Naive thymus-derived CD8-positive, alpha-beta T cell (primary cell): ENCODE measurements at places on chromosomes 2 and 18.

DNA sequence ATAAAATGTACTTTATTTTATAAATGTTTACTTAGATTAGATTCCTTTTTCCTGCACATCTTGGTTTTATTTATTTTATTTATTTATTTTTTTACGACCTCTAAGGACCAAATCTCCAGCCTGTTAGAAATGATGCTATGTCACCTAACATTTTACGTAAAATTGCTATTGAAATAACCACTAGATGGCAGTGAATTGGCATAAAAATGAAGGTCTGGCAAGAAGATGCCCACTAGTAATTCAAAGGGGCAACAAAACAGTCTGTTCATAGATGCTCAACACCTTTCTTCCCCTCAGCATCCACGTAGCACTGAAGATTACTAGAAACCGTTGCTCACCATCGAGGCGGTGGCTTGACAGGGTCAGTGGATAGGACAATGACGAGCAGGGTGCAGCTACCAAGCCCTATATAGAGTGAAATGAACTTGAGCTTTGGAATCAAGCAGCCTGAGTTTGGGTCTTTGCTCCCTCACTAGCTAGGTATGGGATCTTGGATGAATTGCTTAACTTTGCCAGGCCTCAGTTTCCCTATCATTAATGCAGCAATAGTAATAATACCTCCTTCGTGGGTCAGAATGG is 128.7 kb upstream of the L3MBTL4 start:
- no peak for DNase-seq

DNA sequence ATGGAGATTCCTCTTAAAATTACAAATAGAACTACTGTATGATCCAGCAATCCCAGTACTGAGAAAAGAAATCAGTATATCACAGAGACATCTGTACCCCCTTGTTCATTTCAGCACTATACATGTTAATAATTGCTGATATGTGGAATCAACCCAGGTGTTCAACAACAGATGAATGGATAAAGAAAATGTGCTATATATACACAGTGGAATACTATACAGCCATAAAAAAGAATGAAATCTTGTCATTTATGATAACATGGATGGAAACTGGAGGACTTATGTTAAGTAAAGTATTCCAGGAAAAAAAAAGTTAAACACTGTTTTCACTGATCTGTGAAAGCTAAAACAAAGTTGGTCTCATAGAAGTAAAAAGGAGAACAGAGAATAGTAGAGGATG is 124.7 kb downstream of the TAF4B start:
- no peak for DNase-seq

DNA sequence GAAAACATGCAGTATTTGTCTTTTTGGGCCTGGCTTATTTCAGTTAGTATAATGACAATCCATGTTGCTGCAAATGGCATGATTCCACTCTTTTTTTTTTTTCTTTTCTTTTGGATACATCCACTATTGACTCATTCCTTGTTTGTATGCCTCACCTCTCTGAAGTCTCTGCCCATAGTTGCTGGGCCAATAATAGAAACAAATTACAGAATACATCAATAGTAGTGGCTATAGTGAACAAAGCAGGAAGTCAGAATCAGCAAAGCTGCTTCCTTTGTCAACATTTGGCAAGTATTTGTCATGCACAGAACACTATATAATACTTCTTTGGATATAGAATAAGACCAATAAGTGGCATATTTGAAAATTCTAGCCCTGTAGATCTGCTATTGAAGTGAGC is 609.7 kb downstream of the STK39 start:
- DNase-seq = no peak

- DNase-seq = no peak
Observed at GRCh38 chr2:109427661-109428091, 186.1 kb downstream of the SEPTIN10 start.

GRCh38 chr2:159653962-159654361 is 37.6 kb upstream of the BAZ2B start:
- DNase-seq = no peak

DNA sequence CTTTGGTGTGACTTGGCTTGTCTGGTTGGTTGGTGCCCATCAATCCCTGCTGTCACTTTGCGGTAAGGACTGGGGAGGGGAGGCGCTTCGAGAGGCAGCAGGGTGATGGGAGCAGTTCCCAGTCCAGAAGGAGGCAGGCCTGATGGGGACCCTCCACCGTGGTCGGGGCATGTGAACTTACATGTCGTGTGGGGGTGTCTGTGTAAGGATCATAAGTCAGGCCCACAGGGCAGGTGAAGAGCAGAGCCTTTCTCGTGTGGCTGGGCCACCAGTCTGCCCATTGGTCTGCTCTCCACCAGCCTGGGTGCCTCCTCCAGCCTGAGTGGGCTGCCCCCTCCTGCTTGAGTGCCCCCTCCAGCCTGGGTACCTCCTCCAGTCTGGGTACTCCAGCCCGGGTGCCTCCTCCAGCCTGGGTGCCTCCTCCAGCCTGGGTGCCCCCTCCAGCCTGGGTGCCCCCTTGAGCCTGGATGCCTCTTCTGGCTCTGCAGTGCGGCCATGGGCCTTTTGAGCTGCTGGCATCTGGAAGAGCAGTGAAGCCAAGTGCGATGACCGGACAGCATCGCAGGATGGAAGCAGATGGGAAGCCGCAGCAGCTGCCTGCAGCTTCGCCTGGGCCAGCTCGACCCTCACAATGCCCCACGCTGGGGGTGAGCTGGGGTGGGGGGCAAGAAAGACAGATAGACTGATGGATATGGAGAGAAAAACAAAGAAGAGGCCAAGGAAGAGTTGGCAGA is 25.0 kb downstream of the ATOH8 start:
- no peak for DNase-seq

DNA sequence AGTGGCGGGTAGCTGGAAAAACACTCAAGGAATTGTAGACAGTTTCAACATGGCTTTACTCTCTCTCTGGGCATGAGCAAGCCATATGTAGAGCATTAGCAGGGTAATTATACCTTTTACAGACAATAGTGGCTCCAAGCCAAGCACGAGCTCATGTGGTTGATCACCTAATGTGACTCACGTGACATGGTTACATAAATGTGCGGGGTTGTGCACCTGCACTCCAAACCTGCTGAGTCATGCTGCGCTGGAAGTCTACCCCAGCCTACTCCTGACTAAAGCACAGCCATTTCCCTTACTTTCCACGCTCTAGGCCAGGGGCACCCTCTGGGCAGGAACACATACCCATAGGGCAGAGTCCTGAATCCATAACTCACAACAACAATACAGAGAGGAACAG is 232.8 kb downstream of the MBD5 start:
- DNase-seq = peak; percentile 54

GRCh38 chr2:216235462-216235861 is 126.3 kb downstream of the XRCC5 start:
- DNase-seq = no peak

GRCh38 chr2:134713176-134713575 is 5.6 kb downstream of the TMEM163 start:
- DNase-seq = no peak

GRCh38 chr2:127359520-127359919 is 28.3 kb downstream of the MAP3K2 start:
- no peak for DNase-seq

DNA sequence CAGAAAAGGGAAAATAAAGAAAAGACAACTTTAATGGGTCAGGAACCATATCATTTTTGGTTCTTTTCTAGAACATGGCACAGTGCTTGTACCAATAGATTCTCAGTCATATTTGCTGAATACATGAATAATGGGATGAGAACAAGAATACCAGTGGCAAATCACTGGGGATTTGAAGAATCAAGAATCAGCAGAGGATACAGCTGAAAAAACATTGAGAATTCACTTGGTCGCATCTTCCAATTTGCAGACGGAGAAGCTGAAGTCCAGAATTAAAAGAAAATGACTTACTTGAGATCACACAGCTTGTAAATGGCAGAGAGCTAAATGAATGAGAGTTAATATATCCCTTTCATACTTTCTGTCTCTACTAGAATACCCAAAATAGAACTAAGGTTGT is 362.2 kb downstream of the RAD51AP2 start:
- DNase-seq = no peak

DNA sequence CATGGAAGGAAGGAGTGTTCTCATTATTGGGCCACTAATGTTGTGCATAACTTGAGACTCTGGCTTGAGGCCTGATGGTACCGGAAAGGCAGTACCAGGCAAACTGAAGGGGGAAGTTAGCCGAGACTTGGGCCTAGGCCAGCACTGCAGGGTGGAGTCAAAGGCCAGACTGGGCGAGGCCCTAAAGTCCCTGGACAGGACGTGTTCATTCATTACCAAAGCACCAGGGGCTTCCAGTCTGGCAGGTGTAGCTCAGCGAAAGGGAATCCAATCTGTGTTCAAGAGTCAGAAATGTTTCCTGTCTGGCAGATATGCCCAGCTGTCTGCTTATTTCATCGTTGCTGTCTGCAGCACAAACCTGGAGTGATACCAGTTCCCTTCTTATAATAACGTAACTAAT is 4.7 kb upstream of the ITSN2 start:
- no peak for DNase-seq

GRCh38 chr2:161586517-161587167 is 37.6 kb upstream of the SLC4A10 start:
- DNase-seq = peak; percentile 28

DNA sequence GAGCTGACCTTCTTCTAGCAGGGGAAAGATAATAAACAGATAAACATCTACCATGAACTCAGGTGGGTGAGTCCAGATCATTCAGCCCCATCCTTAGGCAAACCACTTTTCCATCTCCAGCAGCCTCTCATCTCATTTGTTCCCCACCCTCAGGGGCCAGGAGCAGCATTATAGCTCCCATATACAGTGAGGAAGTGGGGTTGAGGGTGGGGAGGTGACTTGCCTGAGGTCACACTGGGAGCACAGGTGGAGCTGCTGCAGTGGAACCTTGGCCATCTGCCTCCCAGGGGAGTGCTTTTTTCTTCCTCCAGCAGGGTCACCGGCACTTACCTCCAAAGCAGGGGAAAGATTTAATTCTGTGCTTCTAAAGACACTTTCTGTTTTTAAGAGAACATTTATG is 212.5 kb upstream of the SMAD2 start:
- DNase-seq = no peak

DNA sequence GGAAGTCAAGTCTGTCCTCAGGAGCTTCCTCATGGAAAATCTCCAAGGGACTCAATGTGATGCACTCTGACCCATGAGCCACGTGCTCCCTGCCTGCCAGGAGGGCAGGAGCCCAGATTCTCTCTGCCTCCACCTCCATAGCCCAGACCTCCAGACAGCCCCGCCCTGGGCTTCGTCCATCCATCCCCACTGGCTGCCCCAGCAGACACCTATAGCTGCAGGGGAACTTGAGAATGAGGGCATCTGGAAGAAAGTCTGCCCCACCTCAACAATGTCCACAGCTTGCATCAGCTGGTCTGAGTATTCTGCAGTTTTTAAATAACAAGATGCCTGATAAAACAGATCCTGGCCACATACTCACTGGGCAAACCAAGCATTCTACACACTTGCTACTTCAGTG is 418.8 kb upstream of the SMIM21 start:
- no peak for DNase-seq

DNA sequence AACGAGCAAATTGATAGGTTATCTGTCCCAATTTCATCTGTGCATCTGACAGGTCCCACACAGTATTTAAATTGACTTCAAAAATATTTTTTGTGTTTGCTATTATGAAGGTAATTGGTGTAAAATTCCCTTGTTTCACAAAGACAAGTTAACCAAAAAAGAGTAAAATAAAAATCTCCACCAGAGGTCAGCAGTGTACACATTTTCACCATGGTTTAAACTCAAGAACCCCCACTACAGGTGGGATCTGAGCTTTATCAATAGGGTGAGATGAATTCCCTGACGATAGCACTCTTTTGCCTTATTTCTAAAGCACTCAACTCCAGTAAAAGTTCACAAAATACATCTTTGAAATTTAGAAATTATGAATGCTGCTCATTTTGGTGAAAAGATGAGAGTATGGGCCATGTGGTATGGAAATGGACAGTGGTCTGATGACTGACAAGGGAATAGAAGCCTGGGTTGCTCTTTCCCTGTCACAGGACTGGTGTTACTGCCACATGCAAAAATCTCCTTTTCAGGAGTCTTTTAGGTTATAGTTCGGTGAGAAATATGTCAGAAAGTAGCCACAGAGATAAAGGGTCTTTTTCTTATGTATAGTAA is 68.0 kb downstream of the SERPINB8 start:
- DNase-seq = peak; percentile 16

DNA sequence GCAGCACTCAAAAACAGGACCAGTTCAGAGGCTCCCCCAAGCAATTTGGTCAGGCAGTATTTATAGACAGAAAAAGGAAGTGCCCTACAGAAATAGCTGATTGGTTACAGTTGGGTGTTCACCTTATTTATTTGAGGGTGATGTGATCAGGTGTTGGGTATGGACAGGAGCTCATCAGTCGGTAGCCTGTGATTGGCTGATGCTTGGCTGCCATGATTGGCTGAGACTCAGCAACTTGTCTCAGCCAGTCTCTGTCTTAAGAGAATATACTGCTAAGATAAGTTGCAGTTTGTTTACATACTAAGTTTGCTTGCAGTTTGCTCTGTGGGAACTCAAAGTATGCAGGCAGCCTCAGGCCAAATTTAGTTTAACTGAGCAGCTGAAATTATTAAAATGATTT is 9.4 kb downstream of the ABCG8 start:
- no peak for DNase-seq

- no peak for DNase-seq
Observed at GRCh38 chr2:156383798-156384197, 51.3 kb upstream of the NR4A2 start.

- DNase-seq = peak; percentile 74
Observed at GRCh38 chr2:226799211-226799975, at the start of gene IRS1. Gene IRS1 (minus strand): TSS chr2:226799820. CDS start chr2:226798738, 1,082 bp downstream.

DNA sequence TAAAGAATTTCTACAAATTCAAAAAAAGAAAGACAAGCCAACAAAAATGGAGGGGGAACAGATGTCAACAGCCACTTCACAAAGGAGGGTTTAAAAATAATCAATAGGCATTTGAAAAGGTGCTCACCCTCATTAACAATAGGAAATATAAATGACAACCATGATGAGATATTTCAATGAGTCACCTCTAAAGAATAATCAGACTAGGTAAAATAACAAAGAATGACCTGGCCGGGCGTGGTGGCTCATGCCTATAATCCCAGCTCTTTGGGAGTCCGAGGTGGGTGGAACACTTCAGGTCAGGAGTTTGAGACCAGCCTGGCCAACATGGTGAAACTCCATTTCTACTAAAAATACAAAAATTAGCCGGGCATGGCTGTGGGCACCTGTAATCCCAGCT is 133.6 kb downstream of the KCNE4 start:
- DNase-seq = no peak
